ENCODE measurements at places on chromosomes 2 and 18.

DNA sequence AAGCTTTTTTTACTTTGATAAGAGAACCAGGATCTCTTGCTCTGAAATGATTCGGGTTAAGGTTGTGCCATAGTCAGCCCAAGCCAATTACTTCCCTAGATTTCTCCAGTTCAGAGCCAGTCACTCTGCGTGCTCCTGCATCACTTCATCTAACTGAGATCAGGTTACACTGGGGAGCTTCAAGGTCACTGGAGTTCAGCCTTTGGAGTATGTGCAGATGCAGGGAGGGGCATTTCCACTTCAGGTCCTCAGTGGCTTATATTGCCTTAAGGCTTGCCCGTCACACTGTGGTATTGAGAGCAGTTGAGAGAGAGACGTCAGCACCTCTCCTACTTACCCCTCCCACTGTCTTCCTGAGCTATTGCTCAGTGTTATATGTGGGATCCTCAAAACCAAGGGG is 317.8 kb downstream of the EPHA4 start:
- DNase-seq: no peak

- no peak for DNase-seq
Measured at GRCh38 chr2:239675826-239676715, 275.3 kb upstream of the HDAC4 start.

DNA sequence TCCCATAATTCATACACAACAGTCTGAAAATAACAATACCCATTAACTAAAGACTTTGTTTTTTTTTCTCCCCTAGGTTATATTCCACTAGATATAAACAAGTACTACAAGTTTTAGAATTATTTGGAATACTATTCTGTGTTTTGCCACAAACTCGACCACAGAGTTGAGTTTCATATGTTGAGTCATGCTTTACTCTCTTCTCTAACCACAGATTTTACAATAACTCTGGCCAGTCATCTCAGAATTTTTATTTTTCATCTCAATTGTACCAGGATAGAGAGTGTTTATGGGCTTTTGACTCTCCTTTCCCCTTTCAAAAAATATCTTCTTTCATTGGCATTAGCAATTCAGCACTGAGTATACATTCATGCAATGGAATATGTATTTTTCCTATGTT is 348.7 kb upstream of the GALNT5 start:
- no peak for DNase-seq

DNA sequence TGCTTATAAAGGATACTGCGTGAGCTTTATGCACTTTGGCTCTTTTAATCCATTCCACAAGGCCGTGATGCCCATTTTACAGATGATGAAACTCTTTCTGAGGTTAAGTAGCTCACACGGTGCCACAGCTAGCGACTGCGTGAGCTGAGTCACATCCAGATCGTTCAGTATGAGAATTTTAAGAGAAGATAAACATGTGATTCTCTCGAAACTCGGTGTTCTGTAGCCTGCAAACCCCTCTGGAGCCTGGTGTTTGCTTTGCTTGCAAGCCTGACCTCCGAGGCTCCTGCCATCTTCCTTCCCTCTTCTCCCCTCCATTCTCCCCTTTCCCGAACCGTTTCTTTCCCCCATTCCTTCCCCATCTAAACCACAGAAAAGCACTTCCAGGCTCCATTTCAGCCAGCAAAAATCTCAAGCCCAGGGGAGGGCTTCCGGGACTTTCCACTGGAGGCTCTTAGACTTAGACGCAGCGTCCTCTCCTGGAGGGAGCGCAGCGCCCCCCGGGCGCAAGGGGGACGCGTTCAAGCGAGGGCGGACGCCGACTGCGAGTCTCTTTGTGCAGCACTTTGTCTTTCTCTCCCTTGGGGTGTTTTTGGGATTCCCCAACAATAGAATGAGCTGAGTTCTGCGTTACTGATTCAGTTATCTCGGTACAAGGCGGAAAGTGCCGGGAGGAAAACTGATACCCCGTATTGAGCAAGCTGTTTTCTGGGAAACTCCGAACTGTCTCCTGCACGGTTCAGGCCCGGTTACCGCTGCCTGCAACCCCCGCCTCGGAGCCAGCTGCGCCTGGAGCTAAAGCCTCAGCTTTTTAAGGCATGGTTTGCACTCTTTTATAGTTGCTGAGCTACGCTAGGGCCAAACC is 38.0 kb downstream of the CYP1B1 start:
- peak; percentile 44 for DNase-seq

DNA sequence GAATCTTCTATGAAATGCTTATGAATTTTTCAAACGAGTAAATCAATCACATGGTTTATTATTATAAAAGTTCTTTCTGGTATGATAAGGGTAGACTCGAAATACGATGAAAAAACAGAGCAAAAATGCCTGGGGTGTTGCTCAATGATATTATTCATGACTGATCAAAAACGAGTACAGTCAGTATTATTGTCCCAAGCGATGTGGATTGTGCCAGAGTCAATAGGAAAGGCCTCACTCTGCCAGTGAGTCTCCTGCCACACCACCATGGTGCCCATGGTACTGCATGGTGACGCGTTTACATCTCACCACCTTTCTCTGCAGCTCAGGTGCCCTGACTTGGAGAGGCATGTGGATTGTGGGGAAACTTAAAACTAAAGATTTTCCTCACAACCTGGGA is 58.5 kb downstream of the KCTD1 start:
- no peak for DNase-seq

GRCh38 chr2:176709991-176710390 is 440.7 kb downstream of the MTX2 start:
- DNase-seq: no peak

DNA sequence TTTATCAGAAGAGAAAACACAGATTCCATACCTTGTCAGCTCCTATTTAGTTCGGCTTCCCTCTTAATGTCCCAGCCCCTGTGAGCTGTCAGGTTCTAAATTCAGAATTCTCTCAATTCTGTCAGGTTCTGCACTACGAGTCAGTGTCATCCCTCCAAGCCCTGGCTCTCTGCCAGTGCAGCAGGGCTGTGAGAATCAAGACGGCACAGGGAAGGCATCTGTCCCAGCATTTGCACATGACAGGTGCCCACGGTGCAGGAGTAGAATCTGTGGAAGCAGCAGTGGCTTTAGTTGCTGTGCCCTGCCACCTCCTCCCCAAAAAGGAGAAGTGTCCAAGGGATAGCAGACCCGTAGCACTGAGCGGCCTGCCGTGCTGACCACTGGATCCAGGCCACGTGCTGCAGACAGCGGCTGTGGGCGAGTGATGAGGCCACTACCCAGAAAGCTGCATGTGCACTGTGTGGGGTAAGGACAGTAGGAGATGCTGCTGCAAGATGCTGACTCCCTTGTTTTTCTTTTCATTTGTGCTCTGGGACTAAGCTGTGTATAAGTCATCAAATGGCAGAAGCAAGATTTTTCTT is 12.8 kb downstream of the RBFA start:
- DNase-seq: no peak

- DNase-seq: no peak
Measured at GRCh38 chr18:60092073-60092472, 192.3 kb downstream of the PMAIP1 start.

DNA sequence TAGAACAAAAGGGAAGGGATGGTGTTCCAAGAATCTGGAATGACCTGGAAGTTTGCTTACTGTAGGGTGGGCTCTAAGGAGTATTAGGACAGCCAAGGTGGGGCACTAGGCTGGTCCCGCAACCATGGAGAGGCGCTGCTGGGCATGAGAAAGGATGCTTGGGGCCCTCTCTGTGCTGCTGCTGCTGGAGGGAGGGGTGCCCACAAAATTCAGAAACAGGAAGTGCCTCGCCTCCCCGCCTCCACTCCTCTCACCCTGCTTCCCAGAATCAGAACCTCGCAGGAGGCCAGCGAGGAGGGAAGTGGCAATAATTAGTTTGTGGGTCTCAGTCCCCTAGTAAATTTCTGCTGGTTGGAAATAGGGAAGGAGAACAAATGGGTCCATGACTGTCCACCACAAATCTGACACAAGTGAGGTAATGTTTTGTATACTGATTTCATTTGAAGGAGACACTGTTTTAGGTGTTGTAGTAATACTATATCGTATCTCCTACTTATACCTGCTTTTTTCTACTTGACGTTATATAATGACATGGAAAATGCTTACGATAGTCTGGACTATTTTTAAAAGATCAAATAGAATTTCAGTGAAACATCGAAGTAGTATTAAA is 7.9 kb upstream of the PDCL3 start:
- DNase-seq: no peak

DNA sequence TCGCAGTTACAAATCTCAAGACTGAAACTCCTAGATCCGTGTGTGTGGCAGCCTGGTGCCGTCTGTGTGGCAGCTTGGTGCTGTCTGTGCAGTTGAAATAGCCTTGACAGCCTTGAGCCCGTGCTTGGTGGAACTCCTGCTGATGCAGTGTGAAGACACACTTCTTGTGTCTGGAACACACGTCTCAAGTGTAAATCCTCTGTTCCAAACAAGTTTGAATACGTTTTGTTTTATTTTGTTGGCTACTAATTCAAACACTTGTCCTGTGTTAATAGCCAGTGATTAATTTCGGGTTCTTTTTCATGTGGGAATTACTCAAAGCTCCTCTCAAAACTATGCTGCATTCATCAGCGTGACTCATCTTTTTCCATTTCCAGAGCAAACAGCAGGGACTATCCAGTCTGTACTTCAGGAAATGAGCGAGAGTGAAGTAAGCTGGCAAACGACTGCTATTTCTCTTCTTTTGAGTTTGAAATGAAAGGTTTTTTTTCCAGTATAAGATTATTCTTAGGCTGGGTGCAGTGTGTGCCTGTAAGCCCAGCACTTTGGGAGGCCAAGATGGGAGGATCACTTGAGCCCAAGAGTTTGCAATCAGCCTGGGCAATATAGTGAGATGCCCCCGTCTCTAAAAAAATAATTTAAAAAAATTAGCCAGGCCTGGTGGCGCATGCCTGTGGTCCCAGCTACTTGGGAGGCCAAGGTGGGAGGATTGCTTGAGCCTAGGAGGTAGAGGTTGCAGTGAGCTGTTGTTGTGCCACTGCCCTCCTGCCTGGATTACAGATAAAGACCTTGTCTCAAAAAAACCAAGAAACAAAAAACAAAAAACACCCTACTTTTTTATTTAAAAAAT is 152.9 kb downstream of the SPP2 start:
- no peak for DNase-seq

- no peak for DNase-seq
Measured at GRCh38 chr2:48912110-48912509, 156.6 kb upstream of the LHCGR start.

- no peak for DNase-seq
Measured at GRCh38 chr2:28665041-28665704, 86.5 kb upstream of the PPP1CB start.

GRCh38 chr2:200756618-200757321 is 54.9 kb upstream of the BZW1 start:
- DNase-seq: no peak

DNA sequence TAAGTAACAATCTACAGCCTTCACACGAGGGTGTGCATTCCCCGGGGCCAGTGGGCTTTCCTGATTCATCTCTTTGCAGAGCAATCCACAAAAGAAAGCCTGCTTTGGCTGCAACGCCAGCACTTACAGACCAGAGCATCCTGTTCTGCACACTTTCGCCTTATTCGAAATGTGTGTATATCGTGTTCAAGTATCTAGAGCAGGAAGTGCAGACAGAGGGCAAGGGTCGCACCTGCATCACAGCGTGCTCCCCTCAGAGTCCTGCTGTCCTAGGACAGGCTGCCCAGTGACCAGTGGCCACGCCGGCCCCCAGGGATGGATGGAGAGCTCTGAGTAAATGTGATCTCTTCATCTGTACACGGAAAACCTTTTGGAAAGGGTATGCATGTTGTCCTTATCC is 264.3 kb downstream of the ZNF516 start:
- no peak for DNase-seq

DNA sequence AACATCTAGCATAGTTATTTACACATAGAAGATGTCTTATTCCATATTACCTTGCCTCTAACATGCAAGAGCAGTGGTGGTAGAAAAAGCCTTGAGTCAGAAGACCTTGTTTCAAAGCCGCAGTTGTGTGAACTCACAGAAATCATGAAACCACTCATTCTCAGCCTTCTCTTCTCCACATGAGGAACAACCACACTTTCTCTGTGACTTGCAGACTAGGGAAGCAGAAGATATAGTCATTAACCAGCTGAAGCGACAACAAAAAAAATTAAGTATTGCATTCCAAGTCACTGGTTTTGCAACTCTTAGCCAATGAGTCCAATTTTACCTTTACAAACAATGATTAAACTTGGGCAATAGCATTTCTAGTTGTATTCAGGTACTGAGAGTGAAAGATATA is 19.0 kb downstream of the TWSG1 start:
- no peak for DNase-seq

GRCh38 chr18:79519751-79520477 is 124.2 kb downstream of the NFATC1 start:
- no peak for DNase-seq

GRCh38 chr2:162520959-162521358 is 177.0 kb downstream of the GCA start:
- no peak for DNase-seq

DNA sequence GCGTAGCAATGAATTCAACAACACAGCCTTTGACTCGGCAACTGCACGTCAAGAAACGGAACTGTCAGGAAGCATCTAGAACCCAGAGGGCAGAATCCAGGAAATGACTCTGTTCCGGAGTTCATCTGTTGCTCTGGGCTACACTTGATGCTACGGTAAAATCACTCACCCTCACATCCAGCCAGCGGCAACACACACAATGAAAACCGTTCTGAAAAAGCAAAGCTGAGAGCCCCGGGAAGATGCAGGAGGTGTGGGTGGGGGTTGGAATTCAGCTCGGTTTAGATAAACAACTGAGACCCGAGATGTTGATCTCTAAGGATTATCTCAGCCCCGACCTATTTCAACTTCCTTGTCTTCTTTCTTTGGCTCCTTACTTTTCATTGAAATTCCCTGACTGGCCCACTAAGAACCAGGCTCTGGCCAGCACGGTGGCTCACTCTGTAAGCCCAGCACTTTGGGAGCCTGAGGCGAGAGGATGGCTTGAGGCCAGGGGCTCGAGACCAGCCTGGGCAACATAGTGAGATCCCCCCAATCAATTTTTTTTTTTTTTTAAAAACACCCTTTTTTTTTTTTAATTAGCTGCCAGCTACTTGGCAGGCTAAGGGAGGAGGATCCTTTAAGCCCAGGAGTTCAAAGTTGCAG is 13.3 kb upstream of the RAB17 start:
- DNase-seq: no peak

- DNase-seq: peak; percentile 47
Measured at GRCh38 chr2:101698014-101698843, 722 bp downstream of the MAP4K4 start.

GRCh38 chr2:16175247-16175825 is 235.0 kb downstream of the MYCN start:
- DNase-seq: no peak

DNA sequence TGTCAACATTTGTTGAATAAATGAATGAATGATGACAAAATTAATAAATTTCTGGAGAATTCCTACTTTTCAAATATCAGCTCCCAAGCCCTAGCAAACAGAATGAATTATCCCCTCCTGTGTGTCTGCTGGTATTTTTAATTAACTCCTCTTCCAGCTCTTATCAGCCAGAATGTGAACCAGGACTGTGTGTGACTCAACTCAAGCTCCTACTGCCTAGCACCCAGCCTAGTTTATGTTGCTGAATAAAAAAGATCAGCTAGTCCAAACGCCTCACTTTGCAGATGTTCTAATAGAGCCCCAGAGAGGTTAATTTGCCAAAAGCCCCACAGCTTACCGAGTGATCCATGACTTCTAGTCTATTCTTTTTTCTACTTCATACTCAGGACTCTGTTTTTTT is 50.3 kb downstream of the RABL2A start:
- DNase-seq: no peak

Data from HAP-1 (cell line).